ENCODE measurements at places on chromosomes 2 and 18.

DNA sequence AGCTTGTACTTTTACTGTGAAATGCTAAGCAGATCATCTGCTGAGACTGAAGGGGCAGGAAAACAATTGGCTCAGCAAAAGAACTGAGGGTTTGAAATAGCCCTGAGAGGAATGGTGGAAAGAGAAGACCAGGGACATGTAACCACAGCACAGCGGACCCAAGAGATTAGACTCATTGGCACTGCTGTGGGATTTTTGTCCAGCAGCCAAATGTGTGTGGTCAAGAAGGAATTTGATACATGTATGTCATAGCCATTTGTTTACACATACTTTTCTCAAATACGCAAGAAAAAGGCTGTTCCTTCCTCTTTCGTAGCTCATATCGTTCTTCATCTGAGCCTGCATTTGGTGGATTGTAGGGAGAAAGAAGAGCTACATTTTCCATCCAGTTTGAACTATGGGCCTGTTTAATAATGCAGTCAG lies 73.8 kb downstream of the TRABD2A start:
- no peaks in the 10 kb centered on the region for H3K27me3 ChIP-seq
- no peak for DNase-seq
- no peak overlapping the region for H3K27ac ChIP-seq
- no peak overlapping the region for H3K4me3 ChIP-seq

- peaks cover 11% of the 10 kb centered on the region for H3K36me3 ChIP-seq
- H3K4me3 ChIP-seq = no peak overlapping the region
- peaks cover 38% of the 10 kb centered on the region for H3K4me1 ChIP-seq
- no peaks in the 10 kb centered on the region for H3K27me3 ChIP-seq
- peak; percentile 52 for DNase-seq
- no peak overlapping the region for H3K27ac ChIP-seq
These were observed 158.2 kb downstream of the MGAT5 start for GRCh38 chr2:134411828-134412638.

DNA sequence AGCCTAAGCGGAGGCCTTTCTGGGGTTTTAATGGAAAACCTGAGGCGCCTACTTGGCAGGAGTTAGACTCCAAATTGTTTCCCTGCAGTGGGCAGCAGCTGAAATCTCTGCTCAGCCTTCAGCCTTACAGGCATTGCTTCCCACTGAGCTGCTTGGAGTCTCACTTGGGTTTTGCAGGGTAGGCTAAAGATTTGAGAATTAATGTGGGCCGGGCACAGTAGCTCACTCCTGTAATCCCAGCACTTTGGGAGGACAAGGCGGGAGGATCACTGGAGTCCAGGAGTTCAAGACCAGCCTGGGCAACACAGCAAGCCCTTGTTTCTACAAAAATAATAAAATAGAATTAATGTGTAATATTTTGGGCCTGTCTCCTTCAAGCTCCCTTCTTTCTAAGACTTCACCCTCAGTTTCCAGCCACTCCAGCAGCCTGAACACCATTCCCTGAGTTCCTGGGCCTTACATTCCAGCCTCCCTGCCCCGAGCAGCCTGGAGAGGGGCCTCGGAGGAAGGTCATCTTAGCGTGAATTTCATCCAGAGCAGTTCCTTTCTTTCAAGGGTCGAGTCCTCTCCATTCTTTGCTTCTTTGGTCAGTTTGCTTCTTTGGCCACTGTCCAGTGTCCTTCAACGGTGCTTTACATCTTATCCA lies 9.1 kb upstream of the RAB17 start:
- H3K27me3 ChIP-seq = no peaks in the 10 kb centered on the region
- H3K36me3 ChIP-seq = no peaks in the 10 kb centered on the region
- no peak overlapping the region for H3K27ac ChIP-seq

DNA sequence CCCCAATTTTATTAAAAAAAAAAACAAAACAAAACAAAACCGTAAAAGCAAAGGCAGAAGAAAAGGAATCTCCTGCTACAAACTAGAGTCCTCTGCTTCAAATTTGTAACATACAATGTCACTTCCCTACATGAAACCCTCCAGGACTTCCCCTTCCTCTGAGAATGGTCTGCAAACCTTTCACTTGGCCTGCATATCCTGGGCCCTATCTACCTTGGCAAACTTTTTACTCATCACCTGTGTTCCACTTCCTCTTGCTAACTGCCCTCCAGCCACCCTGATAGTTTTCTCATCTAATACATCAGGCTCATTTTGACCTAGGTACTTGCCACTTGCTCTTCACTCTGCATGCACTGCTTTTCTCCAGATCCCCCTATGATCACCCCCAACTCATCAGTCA lies 255.5 kb downstream of the ETAA1 start:
- H3K36me3 ChIP-seq = no peaks in the 10 kb centered on the region
- H3K4me3 ChIP-seq = no peak overlapping the region
- no peaks in the 10 kb centered on the region for H3K27me3 ChIP-seq
- no peaks in the 10 kb centered on the region for H3K4me1 ChIP-seq
- no peak for DNase-seq

- H3K36me3 ChIP-seq = no peaks in the 10 kb centered on the region
- H3K4me3 ChIP-seq = no peak overlapping the region
- H3K4me1 ChIP-seq = no peaks in the 10 kb centered on the region
- DNase-seq = no peak
- no peaks in the 10 kb centered on the region for H3K27me3 ChIP-seq
- no peak overlapping the region for H3K27ac ChIP-seq
These were observed 120.1 kb upstream of the TWIST2 start for GRCh38 chr2:238727585-238728329.

DNA sequence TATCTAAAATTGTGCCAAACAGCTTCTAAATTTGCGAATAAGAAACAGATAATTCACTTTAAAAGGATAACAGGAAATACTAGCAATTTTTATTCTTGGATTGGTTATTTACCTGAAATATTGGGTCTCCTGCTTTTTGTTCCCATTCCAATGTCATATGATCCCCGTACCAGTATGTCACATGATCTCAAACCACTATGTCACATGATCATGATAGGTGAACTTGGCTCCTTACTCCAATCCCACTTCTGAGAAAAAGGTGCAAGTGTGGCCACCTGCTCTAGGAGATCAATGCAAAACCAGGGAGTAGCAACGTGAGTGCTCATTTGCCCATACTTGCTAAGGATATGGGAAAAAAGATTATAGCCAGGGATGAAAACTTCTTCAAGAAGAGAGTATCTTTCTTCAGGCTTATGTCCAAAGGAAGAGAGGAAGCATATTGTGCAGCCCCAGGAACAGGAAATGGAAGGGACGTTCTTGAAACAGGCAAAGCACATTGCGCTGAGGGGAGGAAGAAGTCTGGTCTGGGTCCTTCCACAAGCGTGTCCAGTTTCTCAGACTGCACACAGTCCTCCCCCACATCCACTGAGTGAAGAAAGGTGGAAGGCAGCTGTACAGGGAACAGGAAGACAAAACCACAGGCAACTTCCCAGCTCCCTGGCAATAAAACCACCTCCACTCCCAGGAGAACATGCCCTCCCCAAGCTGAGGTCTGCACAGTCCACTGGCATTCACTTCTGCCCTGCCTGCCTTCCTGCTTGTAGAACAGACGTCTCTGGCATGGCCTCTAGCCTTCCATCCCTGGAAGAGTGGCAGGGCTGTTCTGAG lies at the start of gene LYG2:
Gene LYG2 (minus strand): TSS at position 176 of the 828 bp plus-strand sequence. CDS start 1,406 bp downstream, outside the sequence.
- H3K27ac ChIP-seq = no peak within 1 kb of the TSS
- DNase-seq = no peak
- no peak within 1 kb of the TSS for H3K4me3 ChIP-seq
- no peaks in the 10 kb centered on the region for H3K27me3 ChIP-seq
- no peaks in the 10 kb centered on the region for H3K4me1 ChIP-seq

DNA sequence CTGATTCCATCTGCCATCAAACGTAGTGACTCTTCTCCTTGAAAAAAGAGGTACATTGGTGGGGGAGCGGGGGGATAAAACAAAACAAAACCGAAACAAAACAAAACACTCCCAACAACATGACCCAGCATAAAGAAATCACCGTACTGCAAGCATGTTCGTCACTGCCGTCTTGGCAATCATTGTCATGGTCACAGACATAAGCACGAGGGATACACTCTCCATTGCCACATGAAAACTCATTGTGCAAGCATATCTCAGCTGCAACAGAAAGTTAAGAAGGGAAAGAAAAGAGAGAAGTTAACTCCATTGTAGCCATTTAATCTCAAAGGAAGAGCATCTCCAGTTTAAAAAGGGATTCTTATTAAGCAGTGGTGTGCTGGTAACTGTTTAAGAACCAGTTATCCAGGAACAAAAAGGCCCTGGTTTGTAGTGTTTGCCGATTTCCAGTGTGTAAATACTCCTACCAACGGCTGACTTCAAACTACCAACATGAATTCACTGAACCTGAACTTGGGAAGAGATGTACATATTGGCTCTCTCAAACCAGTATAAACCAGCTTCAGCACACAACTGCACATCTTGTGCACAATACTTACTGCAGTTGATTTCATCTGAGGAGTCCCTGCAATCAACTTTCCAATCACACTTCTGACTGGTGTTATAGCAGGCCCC lies 68.2 kb downstream of the LRP2 start:
- H3K4me3 ChIP-seq = no peak overlapping the region
- H3K36me3 ChIP-seq = no peaks in the 10 kb centered on the region
- no peaks in the 10 kb centered on the region for H3K4me1 ChIP-seq
- DNase-seq = no peak
- no peaks in the 10 kb centered on the region for H3K27me3 ChIP-seq

DNA sequence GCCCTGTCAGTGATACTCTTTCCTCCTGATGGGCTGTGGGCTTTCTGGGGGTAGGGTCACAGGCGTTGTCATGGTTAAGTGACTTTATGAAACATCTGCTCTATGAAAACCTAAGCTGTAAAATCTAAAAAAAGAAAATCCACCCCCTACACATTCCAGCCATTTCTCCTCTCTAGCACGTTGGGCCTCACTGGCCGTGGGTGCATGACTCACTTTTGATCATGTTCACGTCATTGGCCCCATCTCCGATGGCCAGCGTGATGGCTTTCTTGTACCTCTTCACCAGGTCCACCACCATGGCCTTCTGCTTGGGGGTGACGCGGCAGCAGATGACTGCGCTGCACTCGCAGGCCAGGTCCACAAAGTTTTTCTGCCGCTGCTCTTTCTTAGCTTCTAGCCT lies 39.3 kb upstream of the NARS1 start:
- no peak overlapping the region for H3K4me3 ChIP-seq
- DNase-seq = no peak
- no peaks in the 10 kb centered on the region for H3K36me3 ChIP-seq

GRCh38 chr2:184698476-184698875 lies 100.1 kb downstream of the ZNF804A start:
- no peaks in the 10 kb centered on the region for H3K36me3 ChIP-seq
- H3K27ac ChIP-seq = no peak overlapping the region
- DNase-seq = no peak
- no peaks in the 10 kb centered on the region for H3K27me3 ChIP-seq
- H3K4me1 ChIP-seq = no peaks in the 10 kb centered on the region
- no peak overlapping the region for H3K4me3 ChIP-seq

DNA sequence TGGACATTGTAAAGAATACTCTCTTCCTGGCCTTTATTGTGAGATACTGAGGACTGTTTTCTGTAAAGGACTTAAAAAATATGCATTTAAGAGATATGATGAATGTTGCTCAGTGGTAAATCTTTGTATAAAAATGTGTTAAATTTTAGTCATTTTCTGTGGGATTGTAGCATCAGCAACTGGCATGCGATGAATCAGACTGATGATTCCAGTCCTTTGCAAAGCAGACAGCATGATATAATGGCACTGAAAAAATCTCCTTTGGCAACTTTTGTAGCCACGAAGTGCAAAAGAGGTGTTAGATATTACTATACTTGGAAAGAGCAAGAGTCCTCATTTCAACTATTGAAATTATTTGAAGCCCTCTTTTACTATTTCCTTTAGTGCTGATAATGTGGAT lies 678.7 kb downstream of the PLCL1 start:
- H3K36me3 ChIP-seq = no peaks in the 10 kb centered on the region
- H3K27ac ChIP-seq = no peak overlapping the region
- DNase-seq = no peak
- no peaks in the 10 kb centered on the region for H3K4me1 ChIP-seq

DNA sequence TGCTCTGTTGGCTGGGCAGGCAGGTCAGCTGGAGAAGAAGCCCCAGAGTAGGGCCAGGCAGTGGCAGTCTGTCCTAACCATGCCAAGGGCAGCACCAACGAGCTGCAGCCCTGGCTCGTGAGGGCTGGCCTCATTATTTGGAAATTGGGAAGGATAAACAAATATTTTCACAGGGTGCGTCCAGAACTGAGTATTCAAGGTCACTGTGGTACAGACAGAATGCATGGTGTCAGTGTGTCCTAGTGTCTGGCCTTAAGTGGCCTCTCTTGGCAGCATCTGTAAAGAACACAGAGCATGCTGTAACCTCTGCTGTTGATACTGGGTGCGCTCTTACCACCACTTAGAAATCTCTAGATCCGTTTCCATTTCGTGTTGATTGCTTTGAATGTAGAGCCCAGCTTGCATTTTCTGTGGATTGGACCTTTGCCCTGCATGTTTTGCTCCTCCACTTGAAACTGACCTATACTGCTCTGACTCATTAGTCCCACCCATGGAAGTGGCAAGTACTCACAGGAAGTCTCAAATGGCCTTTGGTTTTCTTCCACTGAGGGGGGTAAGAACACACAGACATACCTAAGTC lies 88.2 kb downstream of the GREB1L start:
- DNase-seq = no peak
- no peaks in the 10 kb centered on the region for H3K4me1 ChIP-seq
- H3K27me3 ChIP-seq = no peaks in the 10 kb centered on the region
- no peak overlapping the region for H3K27ac ChIP-seq
- no peak overlapping the region for H3K4me3 ChIP-seq

GRCh38 chr18:23238152-23238531 lies 102.9 kb downstream of the CABLES1 start:
- DNase-seq = no peak
- H3K27me3 ChIP-seq = no peaks in the 10 kb centered on the region
- H3K36me3 ChIP-seq = no peaks in the 10 kb centered on the region
- H3K4me3 ChIP-seq = peak overlapping the region; percentile 43
- peak overlapping the region; percentile 33 for H3K27ac ChIP-seq

- H3K36me3 ChIP-seq = no peaks in the 10 kb centered on the region
- H3K27ac ChIP-seq = no peak overlapping the region
- H3K4me3 ChIP-seq = no peak overlapping the region
- DNase-seq = no peak
These were observed 13.9 kb downstream of the FN1 start for GRCh38 chr2:215421859-215422461.

- no peak overlapping the region for H3K27ac ChIP-seq
- no peak for DNase-seq
- no peaks in the 10 kb centered on the region for H3K4me1 ChIP-seq
- no peaks in the 10 kb centered on the region for H3K27me3 ChIP-seq
- H3K4me3 ChIP-seq = no peak overlapping the region
- H3K36me3 ChIP-seq = no peaks in the 10 kb centered on the region
These were observed 602.9 kb downstream of the NYAP2 start for GRCh38 chr2:226002438-226002837.

- H3K27me3 ChIP-seq = no peaks in the 10 kb centered on the region
- no peak for DNase-seq
These were observed 135.0 kb upstream of the ACKR3 start for GRCh38 chr2:236434593-236434992.

GRCh38 chr18:50401888-50402287 lies 27.0 kb downstream of the SKA1 start:
- no peak for DNase-seq
- H3K36me3 ChIP-seq = no peaks in the 10 kb centered on the region
- H3K27me3 ChIP-seq = peaks cover 5% of the 10 kb centered on the region
- no peak overlapping the region for H3K27ac ChIP-seq

All from effector memory CD4-positive, alpha-beta T cell (primary cell).